Prostate gland (tissue), 2 donors: ENCODE measurements at places on chromosomes 5 and 9. TPM values are rescaled to one million over a fixed set of nuclear protein-coding genes. Genes with fewer than 3 reads are reported as not detected.

DNA sequence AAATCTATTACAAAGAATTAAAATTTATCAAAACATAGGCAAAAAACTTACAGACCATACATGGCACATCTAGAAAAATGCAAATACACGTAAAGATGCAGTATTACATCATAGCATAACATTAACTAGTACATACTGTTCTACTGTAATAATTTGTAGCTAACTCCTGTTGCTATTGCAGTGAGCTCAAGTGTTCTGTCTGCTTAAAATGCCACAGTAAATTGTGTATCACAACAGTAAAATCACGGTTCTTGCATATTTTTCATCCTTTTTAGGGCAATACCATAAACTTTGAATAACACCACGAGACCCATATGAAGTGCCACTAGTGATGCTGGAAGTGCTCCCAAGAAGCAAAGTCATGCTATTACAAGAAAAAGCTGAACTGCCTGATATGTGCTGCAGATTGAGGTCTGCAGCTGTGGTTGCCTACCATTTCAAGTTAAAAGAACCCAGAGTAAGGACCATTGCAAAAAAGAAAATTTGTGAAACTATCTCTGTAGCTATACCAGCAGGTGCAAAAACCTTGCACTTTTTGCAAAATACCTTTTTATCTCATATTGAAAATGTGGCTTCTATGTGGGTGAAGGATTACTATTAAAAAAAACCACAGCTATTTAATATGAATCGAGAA, 14.2 kb downstream of the HOMER1 start:
- no peak overlapping the region for H3K27ac ChIP-seq
- no peak for DNase-seq
- no peaks in the 10 kb centered on the region for H3K36me3 ChIP-seq
- H3K4me3 ChIP-seq, result no peak overlapping the region
- no peaks in the 10 kb centered on the region for H3K4me1 ChIP-seq

- DNase-seq, result no peak
- H3K27me3 ChIP-seq, result no peaks in the 10 kb centered on the region
- no peaks in the 10 kb centered on the region for H3K36me3 ChIP-seq
- no peaks in the 10 kb centered on the region for H3K4me1 ChIP-seq
- H3K27ac ChIP-seq, result no peak overlapping the region
Measured at GRCh38 chr9:34170237-34170991, 8.4 kb upstream of the UBAP1 start.

DNA sequence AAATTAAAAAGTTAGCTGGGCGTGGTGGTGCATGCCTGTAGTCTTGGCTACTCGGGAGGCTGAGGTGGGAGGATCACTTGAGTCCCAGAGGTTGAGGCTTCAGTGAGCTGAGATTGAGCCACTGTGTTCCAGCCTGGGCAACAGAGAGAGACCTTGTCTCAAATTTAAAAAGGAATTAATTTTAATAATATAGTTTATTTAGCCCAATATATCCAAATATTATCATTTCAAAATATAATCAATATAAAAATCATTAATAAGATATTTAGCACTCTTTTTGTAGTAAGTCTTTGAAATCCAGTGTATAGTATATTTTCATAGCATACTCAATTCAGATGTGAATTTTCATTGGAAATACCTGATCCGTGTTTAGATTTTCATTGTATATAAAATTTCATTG, 43.2 kb upstream of the ORM1 start:
- DNase-seq, result no peak
- no peak overlapping the region for H3K27ac ChIP-seq
- no peaks in the 10 kb centered on the region for H3K36me3 ChIP-seq
- no peaks in the 10 kb centered on the region for H3K27me3 ChIP-seq
- H3K4me3 ChIP-seq, result no peak overlapping the region

DNA sequence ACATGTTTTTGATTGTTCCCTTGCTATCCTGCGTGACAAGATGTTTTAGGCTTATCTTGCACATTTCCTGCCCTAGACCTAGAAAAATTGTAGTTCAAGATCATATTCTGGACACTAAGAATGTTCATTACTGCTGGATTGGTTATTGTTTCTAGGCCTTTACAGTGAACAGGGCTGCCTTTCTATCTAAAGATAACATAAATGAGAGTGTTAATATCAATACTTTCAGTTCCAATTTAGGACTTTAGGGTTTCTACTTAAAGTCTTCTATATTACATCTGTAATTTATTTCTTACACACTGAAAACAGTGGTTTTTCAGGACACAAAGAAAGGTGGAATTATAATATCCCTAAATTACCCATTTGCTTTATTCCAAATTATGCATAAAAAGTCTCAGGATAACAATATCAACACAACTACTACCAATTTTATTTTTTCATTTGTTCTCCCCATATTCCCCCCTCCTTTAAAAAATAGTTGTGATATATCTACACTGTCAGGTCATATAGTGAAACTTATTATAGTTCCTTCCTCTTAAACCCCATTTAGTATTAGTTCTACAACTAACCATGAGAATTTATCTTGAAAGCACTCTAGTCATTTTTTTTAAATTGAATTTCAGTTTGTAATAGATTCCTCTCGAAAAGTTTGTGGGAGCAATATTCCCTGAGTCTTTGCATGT, 293.9 kb upstream of the RIOK2 start:
- no peak overlapping the region for H3K4me3 ChIP-seq
- no peak for DNase-seq
- no peaks in the 10 kb centered on the region for H3K27me3 ChIP-seq
- no peaks in the 10 kb centered on the region for H3K36me3 ChIP-seq
- H3K27ac ChIP-seq, result no peak overlapping the region

DNA sequence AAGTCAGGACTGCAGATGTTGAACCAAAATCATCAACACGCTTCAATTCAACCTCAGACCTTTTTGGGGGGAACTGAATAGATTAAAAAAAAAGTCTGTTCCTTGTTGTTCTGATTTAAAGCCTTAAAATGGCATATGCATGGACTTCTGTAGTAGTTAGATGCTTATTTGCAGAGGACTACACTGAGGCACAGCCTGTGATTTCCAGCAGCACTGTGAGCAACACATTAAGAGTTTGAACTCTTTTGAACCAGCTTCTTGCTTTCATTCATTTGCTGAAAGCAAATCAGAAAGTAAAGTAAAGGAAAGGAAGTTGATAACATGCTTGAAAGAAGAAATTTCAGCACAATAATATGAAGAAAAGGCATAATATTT, 60.7 kb upstream of the DMAC1 start:
- no peak overlapping the region for H3K4me3 ChIP-seq
- no peak for DNase-seq
- no peak overlapping the region for H3K27ac ChIP-seq
- no peaks in the 10 kb centered on the region for H3K27me3 ChIP-seq
- H3K36me3 ChIP-seq, result no peaks in the 10 kb centered on the region

The GPR21 gene
- not detected for total RNA-seq

The CTXN3 gene
- not detected for total RNA-seq

The LYRM7 gene
- 6.3 TPM for total RNA-seq
